Activated T-helper 17 cell treated with anti-CD3 and anti-CD28 coated beads, Interleukin-2, amount 50 U/mL, for 72 hours (primary cell): ENCODE measurements at places on chromosomes 12 and 14. TPM values are rescaled to one million over a fixed set of nuclear protein-coding genes. Genes with fewer than 3 reads are reported as not detected.

DNA sequence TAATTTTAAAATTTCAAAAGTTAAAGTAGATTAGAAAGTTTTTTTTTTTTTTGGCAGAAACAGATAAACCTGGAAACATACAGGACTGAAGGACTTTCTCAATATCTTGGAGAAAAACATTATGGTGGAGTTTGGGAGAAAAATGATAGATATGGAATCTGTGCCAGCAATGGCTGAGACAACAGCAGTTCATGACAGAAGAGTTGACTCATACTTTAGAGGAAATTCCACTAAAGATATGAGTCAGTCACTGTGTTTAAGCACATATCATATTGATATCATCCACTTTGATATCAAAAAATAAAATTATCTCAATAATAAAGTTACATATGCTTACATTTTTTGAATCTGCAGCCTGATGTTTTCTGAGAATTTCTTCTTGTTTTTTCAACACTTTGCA is 193.9 kb upstream of the OR4E1 start:
- H3K36me3 ChIP-seq = peaks cover 38% of the 10 kb centered on the region
- peak overlapping the region; percentile 73 for H3K4me3 ChIP-seq
- no peak overlapping the region for H3K27ac ChIP-seq
- H3K4me1 ChIP-seq = peaks cover 5% of the 10 kb centered on the region
- H3K27me3 ChIP-seq = no peaks in the 10 kb centered on the region

- no peaks in the 10 kb centered on the region for H3K4me1 ChIP-seq
- no peak overlapping the region for H3K27ac ChIP-seq
- peaks cover 29% of the 10 kb centered on the region for H3K27me3 ChIP-seq
- H3K4me3 ChIP-seq = no peak overlapping the region
- no peaks in the 10 kb centered on the region for H3K36me3 ChIP-seq
Observed at GRCh38 chr12:5789469-5789968, 155.5 kb downstream of the ANO2 start.

WIF1 gene
- not detected for total RNA-seq

- H3K36me3 ChIP-seq = no peaks in the 10 kb centered on the region
- H3K4me3 ChIP-seq = no peak overlapping the region
- no peaks in the 10 kb centered on the region for H3K27me3 ChIP-seq
- no peak overlapping the region for H3K27ac ChIP-seq
Observed at GRCh38 chr14:85093631-85094330, 436.2 kb upstream of the FLRT2 start.

DNA sequence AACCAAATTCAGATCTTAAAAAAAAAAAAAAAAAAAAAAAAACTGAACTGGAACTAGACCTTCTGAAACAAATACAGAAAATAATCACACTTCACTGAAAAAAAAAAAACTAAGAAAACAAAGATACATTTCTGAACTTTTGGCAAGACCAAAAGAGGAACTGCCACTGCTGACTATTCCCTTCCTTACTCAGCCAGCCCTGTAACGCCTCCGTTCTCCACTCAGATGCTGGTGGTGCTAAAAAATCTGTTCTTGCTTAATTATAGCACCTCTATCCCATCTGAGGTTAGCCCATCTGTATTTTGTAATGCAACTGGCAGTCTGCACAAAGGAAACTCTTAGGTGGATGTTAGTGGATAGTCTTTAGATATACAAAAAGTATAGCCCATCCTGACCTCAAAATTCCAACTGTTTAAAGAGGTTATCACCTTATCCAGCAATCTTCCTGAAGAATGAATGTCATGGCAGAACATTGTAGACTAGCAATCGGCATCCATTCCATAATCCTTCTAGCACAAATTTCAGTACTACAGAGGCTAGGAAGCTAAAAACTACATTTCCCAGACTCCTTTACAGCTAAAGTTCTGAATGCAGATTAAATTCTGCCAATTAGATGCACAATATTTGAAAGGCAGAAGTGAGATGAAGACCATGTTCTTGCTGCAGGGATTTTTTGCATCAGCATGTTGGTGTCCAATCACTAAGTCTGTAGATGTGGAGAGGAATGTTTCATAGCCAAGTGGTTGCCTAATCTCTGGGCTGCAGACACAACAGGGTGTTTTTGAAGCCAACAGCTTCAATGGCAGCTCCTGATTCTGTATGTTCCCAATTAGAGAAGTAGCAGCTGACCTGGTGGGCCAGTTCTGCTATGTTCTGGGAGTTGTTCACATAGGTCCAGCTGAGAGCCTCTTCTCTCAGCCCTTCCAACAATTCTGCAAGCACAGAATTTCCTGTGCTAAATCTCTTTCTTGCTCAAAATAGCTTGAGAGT is 5.7 kb downstream of the MAP3K9 start:
- peaks cover 19% of the 10 kb centered on the region for H3K4me1 ChIP-seq
- peaks cover 21% of the 10 kb centered on the region for H3K36me3 ChIP-seq
- no peak overlapping the region for H3K4me3 ChIP-seq
- H3K27ac ChIP-seq = no peak overlapping the region
- no peak for ATAC-seq
